Stimulated activated CD4-positive, alpha-beta T cell treated with anti-CD3 and anti-CD28 coated beads, Interleukin-4, amount 100 ng/mL, for 1 hour (primary cell): ENCODE measurements at places on chromosomes 4 and X.

DNA sequence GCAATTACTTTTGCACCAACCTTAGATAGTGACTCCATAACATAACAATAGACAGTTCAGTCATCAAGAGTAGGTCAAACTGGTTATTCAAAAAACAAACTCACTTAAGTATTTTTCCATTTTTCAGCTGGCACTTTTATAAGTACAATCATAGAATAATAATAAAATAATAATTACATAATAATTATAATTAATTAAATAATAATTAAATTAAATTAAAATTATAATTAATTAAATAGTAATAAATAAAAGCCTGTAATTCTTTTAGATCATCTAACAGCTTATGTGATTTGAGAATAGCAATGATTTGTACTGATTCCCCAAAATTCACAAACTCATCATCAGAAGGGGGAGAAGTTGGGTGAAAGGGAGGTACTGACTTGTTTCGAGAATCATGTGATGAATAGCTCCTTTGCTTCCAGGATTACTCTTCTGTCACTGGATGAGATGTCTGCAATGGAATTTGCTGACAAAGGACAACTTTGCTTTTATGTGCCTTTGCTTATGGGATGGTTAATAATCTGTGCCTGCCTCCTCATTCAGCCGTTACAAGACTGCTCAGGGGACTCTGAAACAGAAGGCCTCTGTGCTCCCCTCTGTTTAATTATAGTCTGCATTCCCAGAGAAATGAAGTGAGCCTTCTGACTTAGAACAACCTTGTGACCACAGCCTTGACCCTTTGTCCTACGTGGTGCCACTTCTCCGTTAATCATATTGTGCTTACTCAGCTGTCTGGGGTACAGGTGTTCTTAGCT, 104.8 kb upstream of the ENPEP start:
- DNase-seq, result no peak

DNA sequence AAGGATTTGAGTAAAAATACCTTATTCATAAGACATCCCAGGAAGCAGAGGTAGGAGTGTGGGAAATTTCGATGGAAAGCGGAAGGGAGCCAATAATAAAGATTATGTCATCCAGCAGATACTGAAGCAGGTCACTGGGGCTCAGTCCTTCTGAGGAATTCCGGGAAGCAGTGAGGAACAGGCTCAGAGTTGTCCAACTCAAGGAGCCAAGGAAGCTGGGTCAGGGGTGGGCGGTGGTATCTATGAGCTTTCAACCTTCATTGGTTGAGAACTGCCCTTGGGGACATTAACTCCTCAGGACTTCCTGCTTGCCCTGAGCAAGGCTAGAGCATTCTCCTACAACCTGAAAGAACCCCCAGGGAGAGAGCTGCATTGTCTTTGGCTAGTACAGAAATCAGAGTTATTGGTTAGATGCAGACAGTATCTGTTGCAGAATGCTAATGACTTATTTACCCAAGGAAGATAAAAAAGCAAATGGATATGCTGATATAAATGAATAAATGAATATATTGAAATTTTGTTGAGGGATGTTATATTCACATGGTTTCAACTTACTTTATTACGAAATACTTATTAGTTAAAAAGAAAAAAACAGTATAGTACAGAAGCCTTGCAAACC, 68.2 kb downstream of the DMP1 start:
- DNase-seq, result no peak

- no peak for DNase-seq
Measured at GRCh38 chr4:116400480-116400879, 684.9 kb downstream of the TRAM1L1 start.

DNA sequence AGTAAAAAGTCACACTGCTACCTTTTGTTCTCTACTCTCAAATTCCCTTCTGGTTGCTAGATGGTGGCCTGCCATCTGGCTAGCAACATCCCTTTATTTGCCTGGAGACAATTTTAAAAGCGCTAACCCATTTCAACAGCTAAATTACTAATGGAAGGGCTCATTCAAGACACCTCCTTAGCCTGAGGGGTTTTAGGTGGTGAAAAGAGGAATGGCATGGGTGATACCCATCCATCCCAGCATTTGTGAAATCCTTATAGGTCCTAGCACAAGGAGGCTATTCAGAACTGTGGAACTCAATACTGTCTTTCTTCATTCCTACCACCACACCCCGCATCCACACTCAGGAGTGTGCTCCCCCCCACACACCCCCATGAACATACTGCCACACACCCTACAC, 33.5 kb downstream of the ARHGEF9 start:
- DNase-seq, result no peak

GRCh38 chrX:154840856-154841255, 6.4 kb upstream of the SMIM9 start:
- no peak for DNase-seq

DNA sequence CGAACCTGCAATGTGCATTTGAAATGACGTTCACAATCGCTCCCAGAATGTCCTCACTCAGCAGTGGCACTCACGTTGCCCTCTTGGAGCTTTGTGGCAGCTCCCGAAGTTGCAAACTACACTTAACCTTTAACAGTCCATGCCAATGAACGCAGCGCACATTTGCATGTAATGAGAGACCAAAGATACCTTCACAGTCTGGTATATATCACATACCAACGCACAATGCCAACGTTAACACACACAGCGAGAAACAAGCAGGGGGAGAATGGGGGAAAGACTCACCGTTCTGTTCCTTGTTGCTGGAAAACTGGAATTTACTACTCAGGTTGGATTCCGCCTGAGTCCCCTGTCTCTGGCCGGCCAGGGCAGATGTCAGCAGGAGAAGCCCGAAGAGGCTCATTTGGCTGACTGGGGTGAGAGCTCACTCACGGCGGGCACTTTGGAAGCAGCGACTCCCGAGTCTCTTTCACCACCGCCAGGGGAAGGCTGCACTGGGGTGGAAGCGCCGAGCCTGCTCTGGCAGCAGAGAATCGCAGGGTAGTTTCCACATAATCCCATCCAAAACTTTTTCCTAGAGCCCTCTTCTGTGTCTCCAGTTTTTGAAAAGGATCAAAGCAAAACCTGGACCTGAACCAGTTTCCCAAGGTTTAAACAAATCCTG, 966 bp downstream of the PDGFC start:
- no peak for DNase-seq

DNA sequence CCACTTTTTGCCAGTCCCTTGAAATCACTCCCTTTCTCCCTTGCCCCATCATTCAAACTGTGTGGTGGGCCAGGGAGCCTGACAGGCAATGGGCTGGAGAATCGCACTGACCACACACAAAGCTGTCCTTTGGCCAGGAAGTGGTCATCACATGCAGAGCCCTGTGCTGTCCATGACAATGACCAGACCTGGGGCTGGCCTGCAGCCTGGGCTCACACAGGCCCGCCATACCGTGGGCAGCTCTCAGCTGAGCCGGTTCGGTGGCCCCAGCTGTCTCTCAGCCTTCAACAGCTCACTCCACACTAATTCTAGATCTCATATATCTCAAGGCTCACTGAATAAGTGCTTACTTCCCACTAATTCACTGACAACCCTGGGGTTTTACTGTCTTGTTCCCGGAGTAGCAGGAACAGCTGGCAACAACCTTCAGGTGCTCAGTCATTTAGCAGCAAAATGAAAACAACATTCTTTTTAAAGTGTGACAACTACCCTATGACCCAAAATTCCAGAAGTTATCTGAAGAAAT, 48.0 kb downstream of the USP46 start:
- DNase-seq, result no peak

DNA sequence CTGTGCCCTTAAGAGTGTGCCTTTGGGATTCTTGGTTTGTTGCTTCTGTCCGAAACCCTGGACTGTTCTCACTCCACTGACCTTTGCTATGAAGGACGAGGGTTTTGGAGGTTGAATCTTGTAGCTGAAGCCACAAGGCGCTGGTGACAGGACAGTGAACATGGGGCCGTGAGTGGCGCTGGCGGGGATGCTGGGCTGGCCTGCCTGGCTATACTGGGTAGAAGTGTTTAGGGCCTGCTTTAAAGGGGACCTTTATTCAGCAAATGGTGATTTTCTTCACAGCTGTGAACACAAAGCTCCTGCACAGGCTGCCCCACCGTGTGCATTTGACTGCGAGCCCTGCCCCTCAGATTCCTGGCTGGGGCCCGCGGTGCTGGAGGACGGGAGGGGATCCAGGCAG, 27.1 kb upstream of the TADA2B start:
- no peak for DNase-seq

GRCh38 chr4:168841672-168842019, 168.4 kb downstream of the CBR4 start:
- DNase-seq, result no peak

DNA sequence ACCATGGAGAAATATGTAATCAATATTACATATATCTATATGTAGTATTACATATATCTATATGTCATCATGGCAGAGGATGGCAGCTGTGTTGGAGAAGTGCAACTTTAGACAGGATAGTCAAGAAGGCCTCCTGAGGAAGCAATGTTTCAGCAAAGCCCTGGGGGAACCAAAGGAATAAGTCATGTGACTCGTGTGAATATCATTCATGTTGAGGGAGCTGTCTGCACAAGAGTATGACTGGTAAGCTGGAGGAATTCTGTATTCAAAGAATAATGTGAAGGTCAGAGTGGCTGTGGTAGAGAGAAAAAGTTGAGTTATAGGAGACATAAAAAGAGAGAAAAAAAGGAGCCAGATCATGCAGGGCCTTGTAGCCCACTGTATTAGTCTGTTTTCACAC, 92.9 kb upstream of the EDNRA start:
- DNase-seq, result no peak

- no peak for DNase-seq
Measured at GRCh38 chr4:7004331-7004730, 38.8 kb upstream of the TADA2B start.

- DNase-seq, result no peak
Measured at GRCh38 chr4:2436761-2437474, 18.2 kb downstream of the CFAP99 start.

- no peak for DNase-seq
Measured at GRCh38 chr4:114334884-114335330, 263.7 kb upstream of the UGT8 start.

GRCh38 chr4:53640576-53641453, 49.5 kb upstream of the LNX1 start:
- DNase-seq, result no peak

DNA sequence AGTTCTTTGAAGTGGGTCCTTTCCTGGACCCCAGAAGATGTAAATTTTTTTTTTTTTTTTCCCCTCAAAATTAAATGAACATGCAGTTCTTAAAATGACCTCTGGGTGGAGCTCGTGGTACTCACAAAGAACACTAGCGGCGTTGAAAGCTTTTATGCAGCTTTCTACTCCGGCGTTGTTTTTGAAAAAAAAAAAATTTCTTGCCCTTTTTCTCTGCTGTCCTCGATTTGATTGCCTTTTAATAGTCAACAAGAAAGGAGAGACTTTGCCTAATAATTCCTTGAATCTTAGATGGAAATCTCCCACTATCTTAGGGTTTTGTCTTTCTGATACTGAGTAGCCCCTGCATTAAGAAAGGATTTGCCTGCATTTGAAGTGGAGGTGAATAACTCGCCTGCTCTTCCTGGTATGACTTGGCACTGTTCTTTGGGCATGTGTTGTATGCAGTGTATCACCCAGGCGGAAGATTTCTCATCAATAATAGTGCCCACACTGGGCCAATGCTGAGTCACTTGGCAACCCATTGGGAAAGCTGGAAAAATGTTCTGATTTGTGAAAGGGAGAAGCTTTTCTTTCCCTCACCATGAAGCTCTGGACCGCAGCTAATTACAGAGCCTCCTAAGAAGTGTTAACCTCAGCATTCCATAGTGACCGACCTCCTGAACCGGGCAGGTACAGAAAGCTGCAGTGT, 104.0 kb downstream of the PHEX start:
- no peak for DNase-seq

DNA sequence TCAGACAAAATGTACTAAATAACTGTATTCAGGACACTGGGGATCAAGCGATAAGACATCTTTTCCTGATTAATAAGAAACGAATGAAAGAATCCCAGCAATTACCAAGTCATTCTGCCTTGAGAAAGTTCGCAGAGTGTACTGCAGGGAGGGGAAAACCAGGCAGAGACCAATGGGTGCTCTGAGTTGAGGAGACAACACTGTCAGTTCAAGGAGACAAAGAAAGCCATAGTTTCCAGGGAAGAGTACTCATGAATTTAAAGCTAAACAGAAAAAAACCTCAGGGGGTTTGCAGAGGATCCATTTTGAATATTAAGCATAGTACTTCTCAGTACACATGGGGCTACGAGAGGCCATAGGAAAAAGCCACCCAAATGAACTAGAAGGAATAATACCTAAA, 573.0 kb downstream of the KCTD8 start:
- DNase-seq, result no peak

DNA sequence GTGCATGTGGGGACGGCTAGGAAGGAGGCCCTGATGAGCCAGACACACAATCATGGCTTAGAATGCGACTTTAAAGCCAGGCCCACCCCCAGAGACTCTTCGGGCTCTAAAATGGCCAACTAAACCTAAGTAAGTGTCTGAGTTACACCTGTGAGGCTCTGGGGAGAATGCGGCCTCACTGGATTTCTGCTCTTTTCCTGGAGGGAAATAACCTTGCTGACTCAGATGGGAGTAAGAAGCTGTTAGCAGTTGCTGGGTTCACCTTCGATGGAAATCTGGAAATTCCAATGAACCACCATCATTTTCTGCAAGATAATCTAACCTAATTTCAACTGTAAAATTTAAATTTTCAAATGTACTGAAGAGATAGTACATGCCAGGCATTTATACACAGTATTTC, 97.6 kb upstream of the MAML3 start:
- no peak for DNase-seq

- no peak for DNase-seq
Measured at GRCh38 chr4:152540941-152541340, 5.0 kb upstream of the FBXW7 start.

GRCh38 chrX:10017872-10018271, 50.7 kb downstream of the CLDN34 start:
- no peak for DNase-seq

GRCh38 chr4:55118397-55118796, 7.0 kb downstream of the KDR start:
- DNase-seq, result no peak

GRCh38 chr4:6372649-6373525, 99.5 kb downstream of the PPP2R2C start:
- DNase-seq, result no peak

- DNase-seq, result no peak
Measured at GRCh38 chr4:177726111-177726510, 283.9 kb upstream of the AGA start.

- DNase-seq, result no peak
Measured at GRCh38 chr4:5267408-5267807, 216.1 kb downstream of the STK32B start.

DNA sequence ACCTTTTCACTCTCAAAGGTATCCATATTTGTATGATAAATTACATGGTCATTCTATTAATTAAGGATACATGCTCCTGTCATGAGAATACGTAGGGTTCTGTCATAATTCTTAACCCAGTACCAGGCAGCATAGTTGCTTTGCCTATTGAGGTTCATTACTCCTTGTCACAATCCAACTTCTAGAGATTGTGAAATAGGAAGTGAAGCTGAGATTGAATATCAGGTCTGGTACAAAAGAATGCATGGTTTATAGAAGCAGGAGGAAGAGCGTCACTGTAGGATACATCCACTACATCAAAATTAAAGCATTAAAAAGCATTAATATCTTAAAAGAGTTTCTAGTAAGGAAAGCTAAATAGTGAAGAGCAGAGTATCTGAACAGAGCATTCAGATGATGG, 647.0 kb downstream of the IQCM start:
- no peak for DNase-seq
